HTR-8/SVneo (cell line): ENCODE measurements at places on chromosomes 1 and 21.

DNA sequence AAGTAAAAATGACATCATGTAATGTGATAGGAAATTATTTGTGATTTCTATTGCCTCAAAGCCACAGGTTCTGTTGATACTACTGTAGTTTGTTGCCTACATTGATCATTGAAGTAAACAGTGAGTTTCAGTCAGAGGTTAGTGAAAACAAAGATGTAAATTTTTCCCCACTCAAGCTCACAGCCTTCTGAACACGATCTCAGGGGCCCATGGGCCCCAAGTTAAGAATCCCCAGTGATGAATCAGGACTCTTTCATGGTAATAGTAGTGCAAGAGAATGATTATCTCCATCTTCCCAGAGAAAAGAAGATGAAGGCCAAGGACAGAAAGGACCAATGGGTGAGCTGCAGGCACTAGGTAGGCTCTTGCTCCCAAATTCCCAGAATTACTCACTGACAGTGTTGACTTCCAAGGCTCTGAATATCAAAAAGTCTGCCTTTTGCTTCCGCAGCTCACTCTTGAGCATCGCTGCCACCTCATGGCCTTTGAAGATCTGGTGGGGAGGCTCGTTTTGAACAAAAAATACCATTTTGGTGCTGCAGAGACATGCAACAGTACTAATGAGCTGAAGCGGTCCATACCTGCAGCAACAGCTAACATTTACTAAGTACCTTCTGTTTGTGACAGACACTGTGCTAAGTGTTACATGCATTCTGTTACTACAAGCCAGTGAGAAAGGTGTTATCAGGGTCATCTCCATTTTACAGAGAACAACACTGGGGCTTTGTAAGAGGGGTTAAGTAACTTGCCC is 113.3 kb downstream of the KIAA0319L start:
- DNase-seq = no peak

DNA sequence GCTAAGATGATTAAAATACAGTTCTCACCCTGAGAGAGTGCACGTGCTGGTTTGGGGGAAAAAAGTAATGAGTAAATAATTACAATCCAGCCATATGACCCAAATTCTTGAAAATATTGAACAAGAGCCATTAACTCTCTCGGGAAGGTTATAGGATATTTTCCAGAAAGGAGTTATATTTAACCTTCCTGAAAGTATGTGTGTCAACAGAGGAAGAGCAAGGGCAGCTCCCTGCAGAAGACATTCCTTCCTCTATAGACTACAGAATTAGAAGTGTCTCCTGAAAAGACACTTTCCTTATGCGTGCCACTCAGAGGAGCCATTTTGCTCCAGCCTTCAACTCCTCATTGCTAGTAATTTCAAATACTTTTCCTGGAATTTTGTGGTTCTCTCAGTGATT is 648.7 kb downstream of the USP25 start:
- DNase-seq = no peak

GRCh38 chr1:23123528-23123927 is 45.1 kb downstream of the LUZP1 start:
- DNase-seq = no peak

GRCh38 chr1:60345621-60346020 is 272.1 kb upstream of the C1orf87 start:
- no peak for DNase-seq

GRCh38 chr1:168202941-168203654 is 22.7 kb upstream of the SFT2D2 start:
- no peak for DNase-seq

- no peak for DNase-seq
Observed at GRCh38 chr1:185293967-185294542, 23.0 kb downstream of the IVNS1ABP start.

DNA sequence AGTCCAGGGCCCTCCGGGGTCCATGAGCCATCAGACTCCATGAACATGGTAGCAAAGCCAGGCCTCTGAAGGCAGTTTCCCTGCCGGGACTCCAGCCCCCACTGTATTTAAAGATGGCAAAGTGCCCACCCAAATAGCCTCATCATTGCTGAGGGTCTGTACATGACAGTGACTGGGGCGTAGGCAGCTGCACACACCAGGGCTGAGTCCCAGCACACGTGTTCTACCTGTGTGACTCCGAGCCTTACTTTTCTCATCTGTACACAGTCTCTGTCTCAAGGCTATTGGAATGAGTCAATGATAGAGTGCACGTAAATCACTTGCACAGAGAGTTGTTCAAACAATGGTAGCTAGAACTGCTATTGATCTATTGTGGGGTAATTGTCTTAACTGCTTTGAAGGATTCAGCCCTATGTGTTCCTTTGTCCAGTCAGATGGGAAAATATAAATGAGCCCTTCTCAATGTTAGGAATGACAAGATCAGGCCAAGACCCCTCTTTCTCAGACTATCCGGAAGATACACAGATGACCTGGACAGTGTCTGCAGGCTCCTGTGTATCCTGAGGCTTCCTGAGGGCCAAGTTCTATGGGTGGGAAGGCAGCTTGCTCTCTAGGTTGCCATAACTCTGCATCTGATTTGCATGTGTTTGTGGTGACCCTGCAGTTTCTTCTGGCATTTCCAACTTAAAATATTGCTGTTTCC is 48.9 kb downstream of the RASSF5 start:
- DNase-seq = no peak

GRCh38 chr1:33133478-33134105 is 48.3 kb downstream of the TRIM62 start:
- DNase-seq = no peak

- DNase-seq = no peak
Observed at GRCh38 chr1:116948642-116949041, 38.9 kb downstream of the PTGFRN start.

DNA sequence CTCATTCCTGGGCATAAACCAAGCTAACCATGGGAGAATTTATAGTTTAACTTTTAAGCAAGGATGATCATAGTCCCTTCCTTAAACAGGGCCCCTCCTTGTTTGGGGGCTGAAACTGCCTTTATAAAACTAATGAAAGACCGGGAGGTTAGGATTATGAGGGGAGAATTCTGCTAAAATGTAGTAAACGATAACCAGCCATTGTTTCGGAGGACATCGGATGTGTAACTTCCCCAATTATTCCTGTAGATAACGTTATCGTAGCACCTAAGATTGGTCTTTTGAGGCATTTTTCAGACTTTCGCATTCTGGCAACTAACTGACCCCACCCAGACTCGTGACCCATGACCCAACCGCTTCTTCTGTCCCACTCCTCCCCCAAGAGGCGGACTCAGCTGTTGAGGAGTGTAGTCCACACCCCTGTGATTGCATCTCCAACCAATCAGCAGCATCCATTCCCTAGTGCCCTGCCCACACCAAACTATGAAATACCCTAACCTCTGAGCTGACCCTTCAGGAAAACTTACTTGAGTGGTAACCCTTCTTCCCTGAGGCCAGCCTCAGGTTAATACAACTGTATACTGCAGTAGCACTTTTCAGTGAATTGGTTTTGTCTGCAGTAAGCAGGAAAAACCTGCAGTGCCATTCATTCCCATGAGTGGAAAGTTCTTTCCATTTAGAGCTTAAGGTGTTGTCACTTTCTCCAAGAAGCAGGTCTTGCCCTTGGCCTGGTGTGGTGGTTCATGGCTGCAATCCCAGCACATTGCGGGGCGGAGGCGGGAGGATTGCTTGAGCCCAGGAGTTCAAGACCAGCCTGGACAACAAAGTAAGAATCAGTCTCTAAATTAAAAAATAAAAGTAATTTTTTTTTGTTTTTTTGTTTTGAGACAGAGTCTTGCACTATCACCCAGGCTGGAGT is 823 bp upstream of the SYF2 start:
- peak; percentile 67 for DNase-seq

DNA sequence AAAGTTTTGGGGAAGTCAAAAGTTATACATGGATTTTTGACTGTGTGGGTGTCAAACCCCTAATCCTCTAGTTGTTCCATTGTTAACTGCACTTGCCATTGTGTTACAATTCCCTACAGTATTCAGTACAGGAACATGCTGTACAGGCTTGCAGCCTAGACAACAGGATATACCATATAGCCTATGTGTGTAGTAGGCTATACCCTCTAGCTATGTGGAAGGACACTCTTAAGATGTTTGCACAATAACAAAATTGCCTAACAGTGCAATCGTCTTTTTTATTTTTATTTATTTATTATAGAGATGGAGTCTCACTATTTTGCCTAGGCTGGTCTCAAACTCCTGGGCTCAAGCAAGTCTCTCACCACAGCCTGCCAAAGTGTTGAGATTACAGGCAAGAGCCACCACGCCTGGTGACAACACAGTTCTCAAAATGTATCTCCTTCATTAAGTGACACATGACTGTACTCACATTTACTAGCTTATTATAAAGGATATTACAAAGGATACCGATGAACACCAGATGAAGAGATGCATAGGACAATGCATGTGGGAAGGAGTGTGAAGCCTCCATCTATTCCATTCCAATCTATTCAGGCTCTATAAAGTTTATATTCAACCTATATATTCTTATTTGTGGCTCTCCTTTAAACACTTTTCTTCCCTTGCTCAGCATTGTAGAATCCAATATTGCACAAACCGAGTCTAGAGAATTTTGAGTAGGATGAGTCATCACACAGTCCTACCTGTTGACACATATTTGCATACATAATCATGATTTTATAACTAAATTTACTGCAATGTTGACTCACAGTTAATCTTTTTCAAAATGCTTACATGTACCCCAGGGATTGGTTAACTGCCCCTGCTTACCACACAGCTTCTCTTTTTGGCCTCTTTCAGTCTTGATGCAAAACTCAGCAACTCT is 28.4 kb upstream of the CEP350 start:
- no peak for DNase-seq

- peak; percentile 39 for DNase-seq
Observed at GRCh38 chr1:154453574-154454352, 48.3 kb upstream of the TDRD10 start.

DNA sequence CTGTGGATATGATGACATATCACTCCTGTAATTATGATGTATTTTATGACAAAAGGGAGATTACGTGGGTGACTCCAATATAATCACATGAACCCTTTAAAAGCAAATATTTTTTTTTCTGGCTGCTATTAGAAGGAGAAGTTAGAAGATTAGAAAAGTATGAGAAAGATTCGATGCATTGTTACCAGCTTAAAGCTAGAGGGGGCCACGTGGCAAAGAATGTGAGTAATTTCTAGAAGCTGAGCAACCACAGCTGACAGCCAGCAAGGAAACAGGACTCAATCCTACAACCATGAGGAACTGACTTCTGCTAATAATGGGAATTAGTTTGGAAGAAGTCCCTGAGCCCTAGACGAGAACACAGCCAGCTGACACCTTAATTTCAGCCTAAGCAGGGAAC is 56.3 kb upstream of the C1orf87 start:
- DNase-seq = no peak

- no peak for DNase-seq
Observed at GRCh38 chr1:232445361-232446106, 184.4 kb downstream of the SIPA1L2 start.

- DNase-seq = no peak
Observed at GRCh38 chr1:233379869-233380438, 52.4 kb downstream of the MAP3K21 start.

GRCh38 chr1:15075817-15076216 is 77.7 kb upstream of the TMEM51 start:
- DNase-seq = no peak

DNA sequence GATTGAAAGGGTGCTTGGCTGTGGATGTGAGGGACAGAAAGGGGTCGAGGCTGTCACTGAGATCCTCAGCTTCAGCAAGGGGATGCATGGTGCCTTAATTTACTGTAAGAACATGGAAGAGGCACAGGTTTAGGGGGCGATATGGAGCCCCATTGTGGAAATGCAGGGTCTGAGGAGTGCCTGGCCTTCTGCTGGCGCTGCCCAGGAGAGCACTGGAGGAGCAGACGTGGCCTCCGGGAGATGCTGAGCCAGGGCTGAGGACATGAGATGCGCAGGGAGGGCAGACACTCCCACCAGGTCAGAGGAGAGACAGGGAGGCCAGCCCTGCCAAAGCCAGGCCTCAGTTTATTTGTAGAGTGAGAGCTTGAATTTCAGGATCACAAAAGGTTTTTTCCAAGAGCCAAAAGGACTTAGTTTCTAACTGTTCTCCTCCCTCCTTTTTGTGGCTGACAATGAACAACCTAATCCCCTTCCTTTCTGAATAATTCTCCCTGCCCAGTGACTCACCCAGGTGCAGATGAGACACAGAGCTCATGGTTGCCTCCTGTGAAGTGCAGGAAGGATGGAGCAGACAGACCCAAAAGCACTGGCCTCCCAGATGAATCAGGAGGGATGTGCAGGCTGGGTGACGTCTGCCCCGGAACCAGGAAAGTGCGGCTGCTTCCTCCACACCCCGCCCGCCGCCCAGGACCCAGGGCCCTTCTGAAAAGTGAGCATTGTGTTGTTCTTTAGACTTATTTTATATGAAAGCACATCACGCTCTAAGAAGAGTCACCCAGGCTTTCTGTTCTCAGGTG is 73.0 kb upstream of the TMPRSS2 start:
- no peak for DNase-seq

DNA sequence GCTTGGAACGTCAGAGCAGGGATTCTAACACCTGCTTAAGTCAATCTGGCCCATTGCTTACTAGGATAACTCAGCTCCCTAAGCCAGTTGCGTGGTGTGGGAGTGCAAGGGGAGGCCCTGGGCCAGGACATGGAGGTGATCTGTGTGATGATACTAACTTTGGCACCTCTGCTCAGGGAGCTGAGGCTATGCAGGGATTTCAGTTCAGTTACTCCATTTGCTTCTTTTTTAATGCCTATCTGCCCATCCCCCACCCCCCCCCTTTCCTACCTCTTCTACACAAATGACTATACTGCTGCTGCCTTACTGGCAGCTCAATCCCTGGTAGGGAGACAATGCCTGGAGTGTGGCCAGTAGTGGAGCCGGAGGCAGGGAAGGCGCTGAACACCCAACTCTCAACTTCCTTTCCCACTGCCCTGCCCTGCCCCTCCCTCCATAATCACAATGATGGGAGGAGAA is 19.5 kb downstream of the INKA2 start:
- DNase-seq = no peak

GRCh38 chr1:9782116-9782751 is 41.5 kb downstream of the CLSTN1 start:
- no peak for DNase-seq

GRCh38 chr21:28151758-28152157 is 840.9 kb downstream of the LTN1 start:
- no peak for DNase-seq

GRCh38 chr1:47578026-47578720 is 140.3 kb downstream of the FOXD2 start:
- DNase-seq = no peak

GRCh38 chr1:230287674-230288315 is 138.3 kb downstream of the PGBD5 start:
- DNase-seq = no peak
